ENCODE measurements at places on chromosomes 3 and 15.

- DNase-seq: no peak
Measured at GRCh38 chr15:80703965-80704364, 8.9 kb downstream of the ABHD17C start.

GRCh38 chr3:18512007-18512406 is 86.9 kb upstream of the SATB1 start:
- no peak for DNase-seq

DNA sequence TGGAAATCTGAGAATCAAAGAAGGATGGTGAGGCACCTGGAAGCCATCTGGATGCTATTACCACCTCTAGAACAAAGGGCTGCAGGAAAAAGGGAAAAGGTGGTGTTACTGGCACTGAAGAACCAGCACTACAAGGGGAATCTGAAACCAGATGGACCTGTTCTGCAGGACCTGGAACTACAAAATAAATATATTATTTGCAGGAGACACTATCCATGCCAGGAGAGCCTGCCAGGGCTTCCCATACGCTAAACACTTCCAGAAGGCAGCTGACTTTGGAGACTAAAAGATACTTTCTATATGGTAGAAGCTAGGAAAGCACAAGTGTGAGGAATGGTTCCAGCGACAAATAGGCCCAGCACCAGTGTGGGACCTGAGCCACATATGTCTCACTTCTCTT is 83.4 kb upstream of the POU1F1 start:
- DNase-seq: no peak

GRCh38 chr3:190863119-190863465 is 598 bp upstream of the GMNC start:
- DNase-seq: no peak

GRCh38 chr15:67175643-67176071 is 78.8 kb downstream of the AAGAB start:
- DNase-seq: no peak

GRCh38 chr3:197734667-197735318 is 1.9 kb downstream of the RUBCN start:
- no peak for DNase-seq

- no peak for DNase-seq
Measured at GRCh38 chr3:128072454-128073184, 20.4 kb downstream of the SEC61A1 start.

DNA sequence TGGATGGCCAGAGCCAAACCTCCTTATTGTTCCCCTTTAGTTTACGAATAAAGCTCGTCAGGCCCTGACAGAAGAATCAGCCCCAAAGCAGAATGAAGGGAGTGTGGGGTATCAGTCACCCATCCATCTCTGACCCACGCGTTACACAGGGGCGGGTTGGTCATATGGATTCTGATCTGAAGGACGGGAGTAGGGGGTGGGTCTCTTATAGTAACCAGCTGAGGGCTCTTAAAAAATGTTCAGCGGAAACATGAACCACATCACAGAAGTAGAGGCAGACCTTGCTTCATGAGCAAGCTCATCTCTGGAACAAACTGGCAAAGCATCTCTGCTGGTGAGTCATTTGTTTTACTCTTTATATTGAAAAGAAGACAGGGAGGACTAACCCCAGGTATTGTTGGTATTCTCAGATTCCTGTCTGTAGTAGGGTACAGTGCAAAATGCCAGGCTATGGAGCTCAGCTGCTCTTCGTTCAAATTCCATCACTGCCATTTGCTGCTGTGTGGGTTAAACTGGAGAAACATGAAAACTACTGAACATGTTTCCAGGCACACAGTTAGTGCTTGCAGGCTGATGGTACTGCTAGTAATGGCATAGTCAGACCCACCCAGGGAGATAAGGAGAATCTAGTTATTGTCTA is at the start of gene CXCR6:
Gene CXCR6, plus strand, starts transcription at position 258 of the 640 bp plus-strand sequence. CDS start 3,018 bp downstream, outside the sequence.
- DNase-seq: peak; percentile 25

GRCh38 chr3:13966302-13966701 is 86.4 kb upstream of the WNT7A start:
- no peak for DNase-seq

- no peak for DNase-seq
Measured at GRCh38 chr3:182327196-182327681, 466.1 kb upstream of the ATP11B start.

- DNase-seq: no peak
Measured at GRCh38 chr3:194112120-194113106, 23.5 kb upstream of the HES1 start.

DNA sequence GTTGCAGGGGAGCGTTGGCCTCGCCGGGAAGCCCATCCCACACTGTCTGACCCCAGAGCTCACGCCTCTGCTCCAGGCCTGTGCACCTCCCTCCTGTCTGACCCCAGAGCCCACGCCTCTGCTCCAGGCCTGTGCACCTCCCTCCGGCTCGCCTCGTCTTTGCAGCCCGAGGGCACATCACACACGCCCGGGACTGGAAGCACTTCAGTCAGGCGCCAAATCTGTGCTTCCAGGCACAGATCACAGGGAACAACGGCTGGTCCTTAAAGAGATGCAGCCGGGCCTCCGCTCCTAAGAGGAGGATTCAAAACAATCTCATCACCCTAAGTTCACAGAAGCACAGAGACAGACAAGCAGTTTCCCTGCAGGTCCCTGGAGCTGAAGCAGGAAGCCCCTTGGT is 103.0 kb upstream of the RPL32 start:
- no peak for DNase-seq

DNA sequence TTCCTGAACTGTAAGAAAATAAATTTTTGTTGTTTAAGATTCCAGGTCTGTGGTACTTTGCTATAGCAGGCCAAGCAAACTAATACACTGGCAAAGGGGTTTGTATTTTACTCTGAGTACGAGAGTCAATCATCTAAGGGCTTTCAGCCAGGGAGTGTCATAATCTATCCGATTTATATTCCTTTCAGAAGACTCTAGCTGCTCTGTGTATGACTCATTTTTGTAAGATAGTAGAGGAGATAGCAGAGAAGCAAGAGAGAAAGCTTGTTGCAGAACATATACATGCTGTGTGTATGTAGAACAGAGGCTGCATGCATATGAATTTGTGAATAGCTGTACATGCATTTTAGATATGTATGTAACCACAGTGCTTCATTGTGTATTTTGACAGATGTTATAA is 577.9 kb upstream of the EPHA6 start:
- no peak for DNase-seq

DNA sequence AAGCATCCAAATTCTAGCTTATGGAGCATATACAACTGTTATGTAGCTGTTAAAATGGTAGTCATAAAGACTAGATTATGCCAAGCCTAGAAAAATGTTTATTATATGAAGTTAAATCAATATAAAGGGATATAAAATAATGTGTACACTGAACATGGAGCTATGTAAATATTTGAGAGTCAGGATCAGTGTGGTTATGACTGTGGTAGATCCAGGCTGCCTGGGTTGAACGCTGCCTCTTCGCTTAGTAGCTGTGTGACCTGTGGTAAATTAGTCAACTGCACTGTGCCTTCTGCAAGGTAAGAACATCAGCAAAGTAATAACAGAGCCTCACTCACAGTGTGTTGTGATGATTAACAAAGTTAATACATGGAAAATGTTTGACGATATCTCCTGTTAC is 212.2 kb downstream of the RBMS3 start:
- no peak for DNase-seq

DNA sequence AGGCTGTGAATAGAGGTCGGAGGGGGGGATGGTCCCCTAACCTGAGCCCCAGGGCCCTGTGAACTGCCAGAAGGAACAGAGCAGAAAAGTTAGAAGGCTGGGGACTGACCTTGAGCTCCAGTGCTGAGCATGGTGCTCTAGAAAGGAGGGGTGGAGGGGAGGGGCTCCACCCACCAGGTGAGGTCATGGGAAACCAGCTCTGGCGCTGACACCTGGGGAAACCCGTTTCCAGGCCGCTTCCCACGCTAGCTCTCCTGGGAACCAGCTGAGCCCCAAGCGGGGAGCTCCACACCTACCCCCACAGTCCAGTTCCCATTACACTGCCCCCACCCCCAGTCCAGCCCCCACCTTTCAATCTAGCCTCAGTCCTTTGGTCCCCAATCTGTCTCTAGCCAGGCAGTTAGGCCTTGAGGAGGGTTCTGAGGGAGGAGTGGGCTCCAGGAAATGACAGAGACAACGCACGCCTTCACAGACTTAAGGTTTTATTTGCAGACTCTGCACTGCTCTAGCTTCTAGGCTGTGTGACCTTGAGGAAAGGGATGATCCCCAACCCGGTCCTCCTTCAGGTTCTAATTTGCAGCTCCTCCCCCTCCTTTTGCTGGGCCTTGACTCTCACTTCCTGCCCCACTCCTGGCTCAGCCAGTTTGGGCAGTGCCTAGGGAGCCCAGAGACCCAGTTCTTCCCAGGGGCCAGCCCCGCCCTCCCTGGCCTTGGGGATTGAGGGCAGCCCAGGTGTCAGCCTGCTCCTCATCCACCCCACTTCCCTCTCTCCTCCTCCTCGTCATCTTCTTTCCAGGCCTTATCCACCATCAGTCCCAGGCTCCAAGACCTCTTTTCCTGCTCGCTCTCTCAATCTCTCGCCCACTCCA is 2.1 kb downstream of the RHOV start:
- no peak for DNase-seq

GRCh38 chr3:194540274-194540905 is 53.6 kb upstream of the ATP13A3 start:
- DNase-seq: no peak

- peak; percentile 45 for DNase-seq
Measured at GRCh38 chr15:40894681-40895448, 615 bp downstream of the VPS18 start.

GRCh38 chr15:77160562-77161478 is 89.9 kb upstream of the TSPAN3 start:
- no peak for DNase-seq

GRCh38 chr3:58998476-58999117 is 51.2 kb downstream of the CFAP20DC start:
- no peak for DNase-seq

- DNase-seq: no peak
Measured at GRCh38 chr3:174199696-174200095, 659.4 kb upstream of the NAALADL2 start.

DNA sequence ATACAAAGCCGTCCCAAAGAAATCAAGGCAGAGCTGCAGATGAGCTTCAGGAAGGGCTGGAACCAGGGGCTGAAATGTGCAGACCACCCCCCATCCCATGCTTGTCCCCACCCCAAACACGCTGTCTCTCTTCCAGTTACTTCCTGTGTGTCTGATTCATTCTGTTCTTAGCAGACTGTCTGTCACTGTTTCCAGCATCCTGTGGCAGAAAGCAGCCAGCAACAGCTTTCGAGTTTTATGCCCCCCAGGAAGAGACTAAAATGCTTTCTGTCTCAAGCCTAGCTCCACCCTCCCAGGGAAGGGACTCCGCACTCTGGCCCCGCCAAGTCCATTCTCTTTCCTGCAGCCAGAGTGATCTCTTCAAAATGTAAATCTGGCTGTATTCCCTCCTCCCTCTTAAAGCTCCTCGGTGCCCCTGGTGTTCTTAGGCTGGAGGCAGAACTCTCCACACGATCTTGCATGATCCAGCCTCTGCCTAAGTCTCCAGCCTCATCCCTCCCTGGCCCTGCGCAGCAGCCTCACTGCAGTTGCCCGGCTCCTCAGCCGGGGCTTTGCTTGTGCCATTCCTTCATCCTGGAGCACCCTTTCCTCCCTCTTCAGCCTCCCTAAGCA is 41.5 kb downstream of the HRH1 start:
- DNase-seq: no peak

GRCh38 chr15:54424171-54424570 is 445.9 kb downstream of the UNC13C start:
- no peak for DNase-seq

DNA sequence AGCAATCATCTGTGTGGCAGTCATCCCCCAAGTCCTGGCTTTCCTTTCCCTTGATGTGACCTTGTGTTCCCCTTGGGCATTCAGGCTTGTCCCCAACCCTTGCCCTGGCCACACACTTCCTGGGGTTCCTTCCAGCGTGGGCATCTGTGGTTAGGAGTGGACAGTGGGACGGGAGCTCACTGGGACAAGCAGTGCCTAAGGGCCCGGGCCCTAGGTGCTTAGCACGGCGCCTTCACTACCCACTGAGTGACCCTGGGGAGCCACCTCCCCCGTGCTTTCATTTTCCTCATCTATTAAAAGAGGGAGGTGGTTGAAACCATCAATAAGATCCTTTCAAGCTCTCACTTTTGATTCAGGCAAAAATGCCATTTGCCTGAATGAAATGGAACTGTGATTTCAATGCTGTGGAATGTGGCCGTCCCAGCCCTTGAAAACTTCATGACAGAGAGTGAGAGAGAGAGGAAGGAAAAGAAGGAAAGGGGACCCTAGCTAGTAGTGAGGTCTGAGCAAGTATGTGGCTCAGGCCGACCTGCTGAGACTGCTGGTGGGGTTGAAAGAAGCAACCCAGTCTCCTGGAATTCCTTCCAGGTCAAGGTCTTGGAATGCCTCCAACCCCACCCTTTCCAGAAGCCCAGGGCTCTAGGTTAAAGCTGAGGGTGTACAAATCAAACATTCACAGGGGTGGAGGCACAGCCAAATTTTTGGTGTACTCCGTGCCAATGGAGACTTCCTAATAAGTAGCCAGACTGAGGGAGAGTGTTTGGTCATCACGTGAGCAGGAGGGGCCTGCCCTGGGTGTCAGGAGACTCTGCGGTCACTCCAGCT is 302.9 kb downstream of the TLE3 start:
- no peak for DNase-seq

DNA sequence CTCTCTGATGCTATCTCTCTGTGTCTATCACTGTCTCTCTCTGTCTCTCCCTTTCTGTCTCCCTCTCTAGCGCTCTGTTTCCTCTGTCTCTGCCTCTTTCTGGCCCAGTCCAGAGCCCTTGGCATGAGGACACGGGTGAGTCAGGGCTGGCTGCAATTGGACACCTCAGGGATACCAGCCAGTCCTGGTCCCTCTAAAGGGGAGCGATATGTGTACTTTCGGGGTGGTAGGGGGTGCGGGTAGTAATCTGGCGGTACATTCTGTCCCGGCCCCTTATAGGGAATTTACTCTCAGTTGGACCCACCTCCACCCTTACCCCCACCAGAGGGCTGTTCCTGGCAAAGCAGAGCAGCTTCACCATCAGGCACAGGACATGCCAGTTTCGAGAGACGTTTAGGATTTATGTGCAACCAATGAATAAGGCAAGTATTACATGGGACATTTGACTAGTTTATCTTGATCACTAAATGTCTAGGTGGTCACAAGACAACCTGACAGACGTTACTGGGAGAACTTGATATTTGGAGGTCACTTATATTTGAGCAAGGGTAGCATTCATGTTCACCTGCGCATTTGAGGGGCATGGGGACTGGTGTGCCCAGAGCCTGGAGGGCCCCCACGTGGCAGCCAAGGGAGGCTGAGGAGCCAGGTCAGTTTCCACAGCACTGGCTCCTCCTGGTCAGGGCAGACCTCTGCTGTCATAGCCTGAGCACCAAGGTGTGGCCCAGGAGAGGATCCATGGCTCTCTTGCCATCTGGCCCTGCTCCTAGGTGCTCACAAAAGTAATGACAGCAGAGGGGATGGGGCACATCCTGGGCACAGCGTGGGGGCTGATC is 256.1 kb downstream of the PLCL2 start:
- no peak for DNase-seq

GRCh38 chr15:42070976-42071350 is 23.4 kb downstream of the PLA2G4D start:
- DNase-seq: no peak

DNA sequence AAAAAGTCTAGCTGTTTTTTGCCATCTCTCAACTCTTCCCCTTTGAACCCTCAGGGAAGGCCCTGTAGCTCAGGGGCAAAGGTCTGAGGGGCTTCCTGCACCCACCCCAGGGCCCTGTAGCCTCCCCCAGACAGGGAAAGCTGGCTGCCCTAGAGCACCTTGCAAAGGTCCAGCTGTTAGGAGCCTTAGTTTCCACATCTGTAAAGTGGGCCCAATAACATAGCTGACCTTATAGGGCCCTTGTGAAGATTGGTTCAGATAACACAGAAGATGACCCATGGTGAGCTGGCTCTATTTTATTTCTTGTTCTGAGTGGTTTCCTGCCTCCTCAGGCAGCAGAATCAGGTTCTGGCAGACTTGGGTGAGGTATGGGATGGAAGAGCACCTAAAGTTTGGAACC is 55.2 kb upstream of the SMAD6 start:
- no peak for DNase-seq

All from T-helper 2 cell (primary cell).